ENCODE measurements at places on chromosomes 2 and 18.

- DNase-seq, result peak; percentile 67
Measured at GRCh38 chr2:216692636-216693413, 2.5 kb downstream of the IGFBP5 start.

- DNase-seq, result no peak
Measured at GRCh38 chr2:152355409-152355831, 20.4 kb downstream of the FMNL2 start.

- DNase-seq, result no peak
Measured at GRCh38 chr2:3633089-3633981, 24.7 kb upstream of the ALLC start.

DNA sequence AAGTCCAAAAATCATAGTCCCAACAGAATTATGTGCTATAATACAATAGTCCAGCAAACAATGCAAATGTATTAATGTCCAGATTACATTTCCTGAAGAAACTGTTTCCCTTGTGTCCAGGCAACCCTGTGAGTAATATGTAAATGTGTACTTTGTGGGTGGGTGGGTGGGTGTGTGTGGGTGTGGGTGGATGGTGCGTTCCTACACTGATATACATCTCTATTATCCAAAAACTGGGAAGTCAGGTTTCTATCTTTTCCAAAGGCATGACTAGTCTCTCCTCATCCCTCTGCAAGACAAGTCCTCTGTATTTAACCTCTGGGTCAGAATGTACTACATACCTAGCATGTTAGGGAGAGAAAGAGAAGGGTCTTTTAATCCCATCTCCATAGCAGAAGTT is 71.6 kb downstream of the LNPK start:
- no peak for DNase-seq

DNA sequence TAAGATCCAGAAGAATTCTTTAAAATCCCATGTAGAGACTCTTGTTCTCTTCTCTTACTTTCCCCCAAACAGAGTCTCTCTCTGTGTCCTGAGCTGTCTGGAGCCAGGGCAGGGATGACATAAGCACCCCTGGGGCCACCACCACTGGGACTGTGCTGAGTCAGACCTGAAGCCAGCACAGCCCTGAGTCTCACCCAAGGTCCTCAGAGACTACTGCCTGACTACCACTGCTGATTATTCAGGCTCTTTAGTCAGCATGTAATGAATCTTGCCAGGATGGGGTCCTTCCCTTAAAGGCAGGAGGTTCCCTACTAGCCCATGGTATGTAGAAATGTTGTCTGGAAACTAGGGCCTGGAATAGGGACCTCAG is 34.9 kb upstream of the DYNC1I2 start:
- DNase-seq, result no peak

GRCh38 chr2:214536625-214537024 is 125.8 kb downstream of the VWC2L start:
- no peak for DNase-seq

- DNase-seq, result no peak
Measured at GRCh38 chr2:126849991-126850535, 48.6 kb upstream of the TEX51 start.

DNA sequence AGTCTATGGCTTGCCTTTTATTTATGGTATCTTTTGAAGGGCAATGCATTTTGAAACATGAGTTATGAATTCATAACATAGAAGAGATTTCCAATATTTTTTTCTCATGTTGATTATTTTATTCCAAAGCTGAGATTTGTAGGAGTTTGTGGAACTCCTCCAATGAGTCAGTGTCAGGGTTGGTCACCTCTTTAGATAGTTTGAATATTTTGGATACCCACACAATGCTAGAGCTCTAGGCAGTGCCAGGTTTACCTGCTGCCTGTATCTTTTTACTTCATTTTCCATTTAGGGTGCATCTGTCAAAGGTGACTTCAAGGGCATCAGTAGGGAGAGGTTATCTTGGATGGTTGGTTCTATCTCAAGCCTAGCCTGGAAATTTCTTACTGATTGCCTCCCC is 152.7 kb downstream of the CERS6 start:
- no peak for DNase-seq

- DNase-seq, result no peak
Measured at GRCh38 chr2:43062058-43062457, 164.3 kb downstream of the ZFP36L2 start.

DNA sequence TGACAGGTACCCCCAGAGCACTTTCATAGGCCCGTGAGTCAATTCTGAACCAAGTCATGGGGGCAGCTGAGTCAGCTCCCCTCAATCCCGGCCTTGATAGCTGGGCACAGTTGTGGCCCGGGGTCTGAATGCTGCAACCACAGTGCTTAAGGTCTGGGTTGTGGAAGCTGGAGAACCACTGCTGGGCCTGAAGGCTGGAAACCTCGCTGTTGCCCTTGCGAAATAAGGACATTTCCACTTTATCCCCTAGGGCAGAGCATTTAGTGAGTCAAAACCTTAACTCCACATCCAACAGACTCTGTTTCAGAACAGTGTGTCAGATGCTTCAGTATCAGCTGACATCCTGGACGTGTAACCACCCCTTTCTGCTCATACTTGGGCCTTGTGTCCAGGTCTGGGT is 58.6 kb downstream of the SP110 start:
- DNase-seq, result no peak

GRCh38 chr2:236573066-236573929 is 3.7 kb downstream of the ACKR3 start:
- DNase-seq, result no peak

DNA sequence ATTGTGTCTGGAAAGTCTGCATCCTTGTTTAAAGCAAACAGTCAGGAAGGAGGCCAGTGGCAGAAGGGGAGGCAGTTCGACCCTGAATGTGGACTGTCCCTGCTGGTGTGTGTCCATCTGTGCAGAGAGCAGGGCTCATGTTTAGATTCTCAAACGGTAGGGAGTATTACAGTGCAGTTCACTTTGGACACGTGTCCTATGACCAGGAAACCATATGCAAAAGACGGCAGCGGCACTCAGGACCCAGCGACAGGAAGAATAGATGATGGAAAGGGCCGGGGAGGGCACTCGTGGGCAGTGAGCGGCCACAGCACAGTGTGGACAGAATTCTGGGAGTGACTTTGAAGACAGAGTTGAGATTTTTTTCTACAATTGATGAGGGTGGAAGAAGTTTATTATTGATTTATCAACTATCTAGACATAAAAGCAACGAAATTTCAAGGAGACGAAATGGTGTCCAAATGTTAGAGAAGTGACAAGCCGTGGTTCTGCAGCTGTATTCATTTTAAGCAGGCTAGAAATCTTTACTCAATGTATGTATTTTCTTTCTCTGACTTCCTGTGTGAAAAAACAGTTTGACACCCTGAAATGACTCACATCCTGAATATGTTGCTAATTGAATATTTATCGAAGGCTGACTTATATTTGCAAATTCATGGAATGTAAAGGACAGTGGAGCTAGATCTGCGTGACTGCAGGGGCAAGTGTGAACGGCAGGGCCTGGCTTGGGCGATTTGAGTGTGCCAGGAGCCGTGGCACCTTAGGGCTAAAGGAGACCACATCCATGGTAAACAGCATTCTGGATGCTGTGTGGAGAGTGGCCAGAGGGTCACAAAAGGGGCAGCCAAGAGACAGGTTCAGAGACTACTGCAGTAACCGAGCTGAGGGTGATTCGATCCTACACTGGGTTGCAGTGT is 214.2 kb downstream of the PTGR3 start:
- no peak for DNase-seq

GRCh38 chr18:67108894-67109293 is 407.6 kb downstream of the DSEL start:
- no peak for DNase-seq

- no peak for DNase-seq
Measured at GRCh38 chr2:242031481-242032019, 162.0 kb downstream of the RTP5 start.
